NCI-H1417 treated with DMSO at 0.1 percent for 48 hours (cell line): ENCODE measurements at places on chromosomes 13 and 19.
A peak's percentile ranks its signal among the peaks of the same experiment; 100 is the strongest.

- no peak for DNase-seq
These were observed 81.8 kb upstream of the RUBCNL start for GRCh38 chr13:46468570-46469463.

DNA sequence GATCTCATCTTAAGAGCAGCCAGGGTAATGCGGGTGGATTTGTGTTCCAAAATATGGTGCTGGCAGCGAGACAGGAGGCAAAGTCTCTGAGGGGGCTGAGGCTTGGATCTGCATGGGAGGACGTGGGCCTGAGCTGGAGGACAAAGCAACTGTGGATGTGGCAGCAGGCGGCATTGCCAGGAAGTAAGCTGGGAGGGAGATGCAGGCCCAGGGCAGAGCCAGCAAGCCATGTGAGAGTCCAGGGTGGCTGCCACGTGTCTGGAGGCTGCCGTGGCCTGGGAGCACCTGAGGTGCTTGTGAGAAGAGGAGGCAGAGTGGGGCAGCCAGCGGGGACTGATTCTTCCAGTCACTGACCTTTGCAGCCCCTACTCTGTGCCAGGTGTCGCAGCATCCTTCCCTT lies 52.0 kb downstream of the DPF1 start:
- no peak for DNase-seq

DNA sequence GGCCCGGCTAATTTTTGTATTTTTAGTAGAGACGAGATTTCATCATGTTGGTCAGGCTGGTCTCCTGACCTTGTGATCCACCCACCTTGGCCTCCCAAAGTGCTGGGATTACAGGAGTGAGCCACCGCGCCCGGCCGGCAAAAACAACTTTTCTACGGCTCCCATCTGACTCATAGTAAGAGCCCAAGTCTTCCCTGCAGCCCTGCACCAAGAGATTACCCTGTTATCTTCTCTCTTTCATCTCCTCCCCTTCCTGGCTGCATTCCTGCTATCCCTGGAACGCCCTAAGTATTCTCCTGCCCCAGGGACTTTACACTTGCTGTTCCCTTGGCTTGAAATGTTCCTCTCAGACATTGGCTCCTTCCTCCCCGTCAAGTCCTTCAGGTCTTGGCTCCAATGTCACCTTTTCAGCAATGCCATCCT lies 6.6 kb downstream of the AP2S1 start:
- DNase-seq = no peak

DNA sequence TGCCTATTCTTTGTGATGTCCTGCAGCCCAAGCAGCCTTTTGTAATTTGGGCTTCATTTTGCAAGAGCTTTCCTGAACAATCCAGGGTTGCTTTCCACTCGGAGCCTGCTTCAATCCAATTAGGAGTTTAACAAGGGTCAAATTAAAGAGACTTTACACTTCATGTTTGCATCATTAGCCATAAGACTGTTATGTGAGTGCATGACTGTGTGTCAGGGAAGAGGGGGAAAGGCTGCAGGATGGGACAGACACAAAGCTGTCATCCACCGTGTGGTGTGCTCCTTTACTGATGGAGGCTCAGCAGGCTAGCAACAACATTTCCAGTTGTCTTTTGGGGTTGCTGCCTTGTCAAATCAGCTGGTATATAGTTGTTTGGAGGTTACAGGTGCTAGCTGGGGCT lies 23.7 kb upstream of the MAB21L1 start:
- DNase-seq = no peak

- DNase-seq = no peak
These were observed 1589.1 kb upstream of the SPRY2 start for GRCh38 chr13:81929988-81930387.

- DNase-seq = no peak
These were observed 5.9 kb upstream of the TMEM255B start for GRCh38 chr13:113753171-113753570.

DNA sequence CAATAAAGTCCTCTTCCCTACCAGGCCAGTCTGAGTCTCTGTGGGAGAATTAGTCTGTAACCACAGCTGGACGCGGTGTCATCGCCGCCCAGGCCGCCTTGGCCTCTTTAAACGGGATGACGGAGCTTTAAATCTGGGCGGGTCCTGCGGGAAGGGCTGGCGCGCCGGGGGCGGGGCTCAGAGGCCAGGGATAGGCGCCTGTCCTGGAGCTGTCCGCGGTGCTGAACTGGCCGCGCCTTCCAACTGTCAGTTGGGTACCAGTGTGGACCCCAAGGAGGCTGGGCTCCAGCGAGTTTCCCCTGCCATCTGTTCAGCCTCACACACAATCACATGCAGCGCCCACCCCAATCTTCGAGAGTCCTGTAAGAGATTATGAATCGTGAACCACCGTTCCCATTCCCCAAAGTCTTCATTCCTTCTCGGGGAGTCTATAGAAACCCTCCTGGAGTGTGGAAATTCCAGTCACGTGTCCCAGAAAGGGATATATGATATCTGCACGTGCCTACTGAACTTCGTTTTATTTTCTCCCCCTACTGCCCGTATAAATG lies 11.5 kb downstream of the APLP1 start:
- no peak for DNase-seq

DNA sequence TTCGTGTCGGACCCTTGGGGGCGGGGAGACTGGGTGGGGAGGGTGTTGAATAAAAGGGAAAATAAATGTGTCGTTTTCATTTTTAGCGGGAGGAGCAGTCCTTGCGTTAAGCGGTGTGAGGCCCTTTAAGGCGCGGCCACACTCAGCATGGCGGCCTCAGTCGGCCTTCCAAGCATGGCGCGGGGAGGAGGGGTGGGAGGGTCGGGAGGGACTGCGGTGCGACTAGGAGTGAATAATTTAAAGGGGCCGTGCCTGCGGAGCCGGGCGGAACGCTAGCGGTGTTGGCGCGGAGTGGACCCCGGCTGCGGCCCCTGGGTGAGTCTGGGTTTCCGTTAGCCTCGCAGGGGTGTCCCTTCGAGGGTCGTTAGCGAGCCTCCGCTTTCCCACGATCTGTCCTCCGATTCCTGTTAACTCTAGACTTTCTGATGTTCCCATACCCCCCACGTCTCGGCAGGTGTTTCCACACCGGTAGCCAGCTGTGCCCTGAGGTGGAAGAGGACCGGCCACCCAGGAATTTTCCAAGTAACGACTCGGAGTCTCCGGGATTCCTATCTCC lies 1.5 kb upstream of the PNPLA6 start:
- peak; percentile 44 for DNase-seq

- DNase-seq = no peak
These were observed 11.9 kb downstream of the EPS8L1 start for GRCh38 chr19:55087542-55087901.

- DNase-seq = no peak
These were observed 18.9 kb upstream of the TMEM160 start for GRCh38 chr19:47067215-47067847.

GRCh38 chr13:112658808-112659207 lies 31.0 kb upstream of the ATP11A start:
- DNase-seq = no peak

- no peak for DNase-seq
These were observed 11.6 kb downstream of the CBY2 start for GRCh38 chr13:45713721-45714120.
